ENCODE measurements at places on chromosomes 1 and 21.

DNA sequence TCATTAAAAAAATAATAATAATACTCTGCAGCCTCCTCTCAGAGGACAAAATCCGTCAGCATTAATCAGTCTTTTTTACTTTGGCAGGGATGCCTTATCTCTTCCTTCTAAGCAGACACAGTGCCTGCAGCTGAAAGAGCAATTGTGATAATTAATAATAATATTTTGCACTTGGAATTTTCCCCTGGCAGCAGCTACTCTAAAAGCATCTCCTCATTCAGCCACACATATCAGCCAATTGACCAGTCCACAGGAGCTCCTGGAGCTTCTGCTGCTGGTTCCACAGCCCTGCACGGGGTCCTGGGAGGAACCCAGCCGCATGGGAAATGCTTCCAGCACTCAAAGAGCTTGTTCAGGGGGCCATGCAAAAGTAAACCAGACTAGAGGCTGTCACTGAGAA is 31.0 kb upstream of the VWA5B1 start:
- DNase-seq, result no peak

GRCh38 chr1:207097871-207098324 is 6.1 kb upstream of the C4BPA start:
- no peak for DNase-seq

DNA sequence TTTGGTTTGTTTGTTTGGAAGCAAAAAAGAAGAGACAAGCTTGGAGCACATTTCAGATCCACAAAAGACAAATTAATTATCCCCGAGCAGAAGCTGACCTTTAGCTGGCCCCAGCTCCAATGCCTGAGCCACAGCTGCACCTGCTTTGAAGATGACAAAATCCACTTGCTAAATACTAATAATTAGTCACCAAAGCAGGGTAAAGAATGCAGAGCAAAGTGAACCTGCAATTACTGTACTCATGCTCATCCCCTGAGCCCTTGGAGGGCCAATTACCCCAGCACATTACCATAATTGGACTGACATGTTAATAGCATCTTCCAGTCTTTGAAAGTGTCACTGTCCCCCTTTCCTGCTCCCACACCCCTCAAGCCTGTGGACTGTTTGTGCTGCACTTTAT is 38.2 kb upstream of the KCND3 start:
- no peak for DNase-seq

GRCh38 chr1:48214820-48215219 is 7.7 kb upstream of the SLC5A9 start:
- no peak for DNase-seq

- DNase-seq, result no peak
Measured at GRCh38 chr1:15206418-15207030, 40.5 kb upstream of the FHAD1 start.
